ENCODE measurements at places on chromosomes 3 and 15. TPM values are rescaled to one million over a fixed set of nuclear protein-coding genes. Genes with fewer than 3 reads are reported as not detected.
A peak's percentile ranks its signal among the peaks of the same experiment; 100 is the strongest.

Gene DUOXA2
- not detected for polyA plus RNA-seq

Gene RASGRP1
- polyA plus RNA-seq = 0.31 TPM

Gene CCR9
- not detected for polyA plus RNA-seq

Gene SEMA3F
- polyA plus RNA-seq = 28.6 TPM

Gene DISP2
- polyA plus RNA-seq = 1.1 TPM

Gene STAC
- 44.4 TPM for polyA plus RNA-seq

Gene SLC12A8
- 0.48 TPM for polyA plus RNA-seq

DNA sequence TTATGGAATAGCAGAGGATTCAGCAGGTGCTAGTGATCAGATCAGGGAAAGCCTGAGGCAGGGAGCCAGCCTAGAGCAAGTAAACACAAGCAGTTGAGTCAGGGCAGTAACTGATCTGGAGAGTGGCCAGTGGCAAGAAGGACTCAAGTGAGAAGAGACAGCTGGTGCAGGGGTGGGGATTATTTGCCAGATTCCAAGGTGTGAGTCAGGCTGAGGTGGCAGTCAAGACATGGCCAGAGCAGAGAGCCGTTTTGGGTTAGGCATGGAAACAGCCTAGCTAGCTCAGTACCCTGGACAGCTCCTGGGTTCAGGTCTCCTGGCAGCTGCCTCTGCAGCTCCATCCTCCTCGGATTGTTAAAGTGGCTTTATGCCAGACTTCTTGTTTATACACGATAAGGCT is 281.9 kb upstream of the ONECUT1 start:
- peak; percentile 38 for DNase-seq

DNA sequence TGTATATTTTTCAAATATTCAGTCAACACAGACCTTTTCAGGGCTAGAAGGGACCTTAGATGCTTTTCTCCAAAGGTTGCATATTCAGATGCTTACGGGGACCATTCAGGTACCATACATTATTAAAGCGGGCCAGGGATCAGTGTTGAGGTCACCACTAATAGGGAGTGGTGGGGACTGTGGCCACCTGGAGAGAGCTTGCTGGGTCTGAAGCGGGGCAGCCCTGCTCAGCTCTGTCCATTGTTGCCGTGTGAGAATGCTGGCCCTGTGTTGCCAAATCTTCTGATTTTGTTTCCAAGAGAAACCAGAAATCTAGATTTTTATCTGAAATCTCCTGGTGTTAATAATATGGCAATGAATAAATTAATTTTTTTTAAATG is 23.7 kb downstream of the ABHD2 start:
- no peak for DNase-seq

GRCh38 chr15:98123297-98123696 is 162.8 kb downstream of the ARRDC4 start:
- DNase-seq = no peak

GRCh38 chr15:41501191-41501917 is 7.7 kb downstream of the ITPKA start:
- DNase-seq = no peak

DNA sequence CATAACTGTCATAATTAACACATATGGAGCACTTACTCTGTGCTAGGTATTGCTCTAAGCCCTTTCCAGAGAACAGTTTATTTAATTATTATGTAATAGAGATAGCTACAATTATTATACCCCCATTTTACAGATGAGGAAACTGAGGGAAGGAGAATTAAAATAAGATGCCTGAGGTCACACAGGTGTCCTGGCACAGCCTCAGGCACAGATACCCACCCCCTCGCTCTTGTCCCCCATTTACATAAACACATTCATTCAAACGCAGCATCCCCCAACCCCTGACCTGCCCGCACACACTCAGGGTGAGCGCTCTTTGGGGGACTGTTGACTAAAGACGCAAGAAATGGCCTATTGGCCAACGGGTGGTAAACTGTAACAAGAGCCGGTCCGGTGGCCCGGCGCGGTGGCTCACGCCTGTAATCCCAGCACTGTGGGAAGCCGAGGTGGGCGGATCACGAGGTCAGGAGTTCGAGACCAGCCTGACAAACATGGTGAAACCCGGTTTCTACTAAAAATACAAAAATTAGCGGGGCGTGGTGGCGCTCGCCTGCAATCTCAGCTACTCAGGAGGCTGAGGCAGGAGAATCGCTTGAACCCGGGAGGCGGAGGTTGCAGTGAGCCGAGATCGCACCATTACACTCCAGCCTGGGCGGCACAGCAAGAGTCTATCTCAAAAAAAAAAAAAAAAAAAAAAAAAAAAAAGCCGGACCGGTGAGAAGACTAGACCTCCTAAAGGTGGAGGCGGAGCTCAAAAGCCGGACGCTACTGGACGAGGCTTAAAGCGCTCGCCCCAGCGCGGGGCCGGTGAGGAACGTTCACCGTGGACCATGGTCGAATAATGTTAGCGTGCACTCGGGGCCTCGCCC is 1.9 kb upstream of the ISL2 start:
- DNase-seq = no peak

Data from muscle of leg (tissue), 16 donors.